ENCODE measurements at places on chromosomes 1 and 21. TPM values are rescaled to one million over a fixed set of nuclear protein-coding genes. Genes with fewer than 3 reads are reported as not detected.
A peak's percentile ranks its signal among the peaks of the same experiment; 100 is the strongest.

TRIM62 gene
- total RNA-seq, result 7.7 TPM

BATF3 gene
- total RNA-seq, result 0.23 TPM

DNA sequence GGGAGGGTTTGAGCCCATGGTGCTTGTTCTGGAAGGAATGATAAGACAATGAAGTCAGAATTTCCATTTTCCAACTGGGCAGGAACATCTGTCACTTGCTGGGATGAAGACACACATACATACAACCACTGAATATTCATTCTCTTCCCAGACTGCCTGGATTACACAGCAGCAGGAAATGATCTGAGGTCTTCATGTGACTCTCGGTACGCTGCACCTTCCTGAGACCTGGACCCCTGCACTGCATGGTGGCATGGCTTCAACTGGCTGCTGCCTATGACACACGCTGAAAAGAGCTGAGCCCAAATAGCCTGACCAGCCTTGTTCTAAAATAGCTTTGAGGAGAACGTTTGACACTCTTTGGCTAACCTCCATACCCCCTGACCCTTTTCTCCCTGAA lies 150.6 kb downstream of the GABPA start:
- no peak for DNase-seq

GRCh38 chr1:93979040-93979717 lies 69.9 kb upstream of the GCLM start:
- DNase-seq, result no peak

SLC1A7 gene
- 3.1 TPM for total RNA-seq

SPATA46 gene
- not detected for total RNA-seq

- DNase-seq, result no peak
These were observed 49.7 kb upstream of the IFI44L start for GRCh38 chr1:78570539-78570938.

DNA sequence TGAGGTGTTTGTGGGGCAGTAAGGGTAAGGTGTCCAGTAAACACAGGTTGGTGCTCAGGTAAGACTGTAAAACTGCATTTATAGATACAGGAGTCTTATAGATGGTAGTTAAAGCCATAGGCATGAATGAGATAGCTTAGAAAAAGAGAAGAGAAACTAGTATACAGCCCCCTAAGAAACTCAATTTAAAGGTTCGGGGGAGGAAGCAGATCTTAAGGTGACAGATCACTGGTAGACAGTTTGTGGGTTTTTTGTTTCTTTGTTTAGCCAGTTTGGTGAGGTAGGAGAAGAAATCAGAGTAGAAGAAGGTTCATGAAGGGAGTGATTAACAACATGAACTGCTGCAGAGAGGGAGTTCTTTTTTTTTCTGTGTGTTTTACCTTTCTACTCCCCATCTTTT lies 6.1 kb upstream of the AGO3 start:
- DNase-seq, result no peak

- DNase-seq, result no peak
These were observed 122.3 kb upstream of the C1orf105 start for GRCh38 chr1:172298141-172298540.

DNA sequence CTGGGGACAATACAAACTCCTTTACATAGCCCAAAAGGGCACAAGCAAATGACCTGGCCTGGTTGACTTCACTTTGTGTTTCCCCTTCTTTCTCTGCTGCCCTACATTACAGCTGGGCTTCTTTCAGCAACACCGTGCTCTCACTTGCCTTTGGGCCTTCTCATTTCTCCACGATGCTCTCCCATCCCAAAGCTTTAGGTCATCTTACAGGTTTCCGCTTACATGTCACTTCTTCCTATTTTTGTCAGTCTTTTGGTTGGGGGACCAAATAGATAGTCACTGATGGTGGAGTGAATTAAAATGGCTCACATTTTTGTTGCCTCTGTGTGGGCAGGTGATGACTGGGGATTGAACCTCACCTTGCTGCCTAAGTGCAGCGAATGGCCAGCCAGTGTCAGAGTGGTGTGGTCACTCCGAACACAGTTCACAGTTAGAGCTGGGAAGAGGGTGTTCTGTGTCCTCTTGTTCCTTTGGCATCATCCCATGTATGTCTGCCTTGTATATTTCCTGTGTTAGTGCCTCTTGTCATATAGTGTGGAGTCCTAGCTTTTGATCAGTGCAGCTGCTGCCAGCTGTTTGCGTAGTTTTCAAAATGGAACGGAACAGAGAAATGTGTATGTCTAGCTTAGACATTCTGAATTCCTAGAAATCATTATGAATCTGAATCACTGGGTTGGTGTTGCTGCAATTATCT lies 134.8 kb downstream of the NOS1AP start:
- DNase-seq, result no peak

DNA sequence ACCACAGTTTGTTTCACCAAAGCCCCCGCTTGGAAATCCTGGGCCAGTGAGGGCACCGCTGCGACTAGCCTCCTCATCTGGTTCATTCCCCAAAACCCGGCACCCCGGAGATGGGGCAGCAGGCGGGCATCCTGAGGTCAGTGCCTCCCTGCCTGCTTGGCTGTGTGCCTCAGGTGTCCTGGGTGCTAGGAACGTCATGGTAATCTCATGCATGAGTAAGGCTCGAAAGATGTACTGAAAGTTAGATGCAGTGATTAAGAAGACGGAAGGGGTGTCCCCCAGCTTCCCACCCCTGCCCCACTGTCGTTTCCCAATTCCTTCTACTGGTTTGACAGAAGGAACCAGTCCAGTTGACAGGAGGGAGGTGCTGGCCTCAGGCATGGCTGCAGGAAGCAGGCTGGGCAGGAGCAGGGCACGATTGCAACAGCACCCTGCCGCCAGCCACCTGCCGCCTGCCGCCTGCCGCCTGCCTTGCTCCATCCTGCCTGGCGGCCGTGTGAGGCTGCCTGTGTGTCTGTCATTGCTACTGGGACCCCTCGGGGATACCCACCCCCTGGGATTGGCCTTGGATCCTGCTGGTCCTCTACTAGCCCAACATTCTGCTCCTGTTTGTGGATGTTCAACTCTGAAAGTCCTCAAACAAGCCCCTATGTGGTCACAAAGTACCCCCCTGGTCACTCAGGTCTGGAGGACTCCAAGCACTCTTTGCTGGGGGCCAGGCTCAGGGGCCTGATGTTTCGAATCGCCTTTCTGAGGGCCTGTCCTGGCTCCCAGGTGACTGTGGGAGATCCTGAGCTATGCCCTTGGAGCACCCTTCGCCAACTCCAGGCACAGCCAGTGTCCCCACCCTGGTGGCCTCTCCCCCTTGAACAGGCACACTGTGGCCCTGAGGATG lies 73.0 kb upstream of the IFFO2 start:
- DNase-seq, result peak; percentile 70

DNA sequence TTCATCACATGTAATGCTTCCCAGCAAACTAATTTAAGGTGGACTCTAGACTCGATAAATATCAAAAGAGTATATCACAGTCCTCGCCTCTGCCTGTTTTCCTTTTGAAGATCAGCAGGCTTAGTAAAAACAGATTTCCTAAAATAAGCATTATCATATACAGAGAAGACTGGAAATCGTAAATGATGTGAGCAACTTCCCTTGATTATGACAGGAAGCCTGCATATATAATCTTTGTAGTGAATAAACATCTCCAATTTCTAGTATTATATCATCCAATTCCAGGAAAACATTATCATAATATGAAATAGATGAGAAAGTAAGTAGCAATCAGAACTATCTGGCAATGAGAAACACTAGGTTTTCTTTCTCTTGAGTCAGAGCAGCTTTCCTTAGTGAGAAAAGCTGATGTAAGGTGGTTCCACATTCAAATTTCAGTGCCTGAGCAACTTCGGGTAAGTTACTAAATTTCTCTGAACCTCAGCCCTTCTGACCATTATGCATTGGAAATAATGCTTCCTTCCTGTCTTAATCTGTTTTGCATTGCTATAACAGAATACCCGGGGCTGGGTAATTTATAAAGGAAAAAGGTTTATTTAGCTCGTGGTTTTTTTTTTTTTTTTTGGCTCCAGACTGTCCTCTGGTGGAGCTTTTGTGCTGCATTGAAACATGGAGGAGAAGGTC lies 12.6 kb upstream of the POU2F1 start:
- DNase-seq, result no peak

MANEAL gene
- total RNA-seq, result 35.2 TPM

DNA sequence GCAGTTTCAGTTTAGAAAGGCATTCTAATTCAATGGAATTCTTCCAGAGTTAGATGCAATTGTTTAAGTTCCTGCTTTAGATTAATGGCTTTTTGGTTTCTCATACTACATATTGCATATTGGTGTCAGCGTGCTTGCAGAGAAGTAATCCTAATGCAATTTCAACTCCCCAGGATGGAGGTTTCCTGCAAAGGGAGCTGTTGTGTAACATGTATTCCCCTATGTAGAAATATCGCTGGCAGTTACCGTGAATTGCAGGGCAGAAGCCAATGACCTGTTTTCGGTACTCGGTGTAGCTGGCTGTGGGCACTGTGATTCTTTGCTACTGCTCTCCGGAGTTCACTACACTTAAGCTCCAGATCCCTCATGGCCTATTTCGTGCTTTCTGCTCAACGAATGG lies 256.1 kb upstream of the PTBP2 start:
- no peak for DNase-seq

ADAMTS5 gene
- total RNA-seq, result not detected

- no peak for DNase-seq
These were observed 13.6 kb downstream of the RIPK4 start for GRCh38 chr21:41753006-41753898.

KLHL21 gene
- 52.0 TPM for total RNA-seq

IL24 gene
- total RNA-seq, result not detected

GRCh38 chr1:243393096-243393495 lies 137.3 kb downstream of the SDCCAG8 start:
- no peak for DNase-seq

ABCA4 gene
- not detected for total RNA-seq

DNA sequence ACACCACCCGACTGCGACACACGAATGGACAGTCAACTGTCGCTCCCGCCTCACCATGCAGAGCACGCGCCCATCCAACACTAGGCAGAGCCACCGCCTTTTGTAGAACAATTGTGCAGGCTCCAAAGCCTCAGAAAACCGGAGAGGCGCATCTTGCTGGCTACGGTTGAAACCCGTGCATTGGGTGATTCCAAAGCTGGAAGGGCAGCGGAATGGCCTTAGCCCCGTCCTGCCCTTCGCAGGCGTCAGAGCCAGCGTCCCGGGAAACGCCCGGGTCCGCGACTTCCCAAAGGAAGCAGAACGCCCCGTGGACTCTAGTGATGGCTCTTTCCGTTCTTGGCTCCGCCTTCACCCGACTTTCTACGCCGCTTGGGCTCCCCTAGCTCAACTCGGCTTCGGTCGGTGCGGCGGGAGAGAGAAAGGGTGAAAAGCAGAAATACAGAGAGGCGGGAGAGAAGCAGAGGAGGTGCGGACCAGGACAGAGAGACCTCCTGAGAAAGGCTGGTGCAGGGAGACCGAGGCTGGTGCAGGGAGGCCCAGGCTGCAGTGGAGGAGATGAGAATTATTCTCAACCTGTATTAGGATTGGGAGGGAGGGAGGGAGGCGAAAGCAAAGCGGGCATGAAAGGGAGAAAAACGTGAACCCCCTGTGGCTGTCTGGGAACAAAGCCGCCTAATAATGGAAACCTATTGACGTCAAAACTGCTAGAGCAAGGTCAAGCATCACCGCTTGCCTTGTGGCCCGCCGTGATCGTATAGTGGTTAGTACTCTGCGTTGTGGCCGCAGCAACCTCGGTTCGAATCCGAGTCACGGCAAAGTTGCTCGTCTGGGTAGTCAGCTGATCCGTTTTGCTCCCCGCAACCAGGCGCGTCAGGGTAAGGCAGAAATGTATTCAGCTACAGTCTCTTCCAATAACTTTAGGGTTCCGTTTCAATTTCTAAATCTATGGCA lies 99.5 kb downstream of the PRKAB2 start:
- DNase-seq, result no peak

- DNase-seq, result no peak
These were observed 31.0 kb downstream of the IL12RB2 start for GRCh38 chr1:67338642-67339041.

DNA sequence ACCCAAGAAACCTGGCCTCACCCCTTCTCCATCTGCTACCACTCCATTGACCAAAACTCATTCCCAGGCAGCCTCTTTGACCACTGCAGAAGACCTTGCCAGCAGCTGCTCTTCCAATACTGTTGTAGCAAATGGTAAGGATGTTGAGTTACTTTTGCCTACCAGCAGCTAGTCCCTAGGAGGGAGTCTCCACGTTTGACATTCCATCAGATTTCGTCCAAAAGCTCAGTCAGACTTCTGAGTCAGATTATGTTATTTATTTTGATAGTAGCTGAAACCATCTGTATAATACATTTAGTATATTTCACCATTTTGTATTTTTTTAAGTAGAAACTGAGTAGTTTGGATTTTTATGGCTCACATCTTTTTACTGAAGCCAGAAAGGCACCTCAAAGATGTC lies 51.5 kb upstream of the WNT2B start:
- no peak for DNase-seq

DNA sequence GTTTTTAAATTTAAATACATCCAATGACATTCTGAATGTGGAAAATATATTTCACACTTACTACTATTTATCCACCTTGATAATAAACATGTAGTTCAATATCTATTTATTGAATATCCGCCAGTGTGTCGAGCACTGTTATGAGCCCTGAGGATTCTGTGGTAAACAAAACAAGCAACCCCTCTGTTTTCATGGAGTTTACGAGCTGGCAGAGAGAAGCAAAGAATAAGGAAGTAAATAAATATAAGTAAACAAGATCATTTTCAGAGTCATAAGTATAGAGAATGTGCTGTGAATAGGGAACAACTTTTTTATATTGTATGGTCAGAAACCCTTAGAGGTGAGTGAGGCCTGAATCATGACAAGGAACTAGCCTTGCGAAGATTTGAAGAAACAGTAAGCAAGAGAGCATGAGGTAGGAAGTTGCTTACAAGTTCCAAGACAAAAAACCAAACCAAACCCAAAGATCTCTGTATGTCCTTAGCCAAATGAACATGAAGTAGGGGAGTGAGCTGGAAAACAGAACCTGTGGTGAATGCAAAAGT lies 6.4 kb upstream of the SERBP1 start:
- DNase-seq, result no peak

GBP7 gene
- not detected for total RNA-seq

- DNase-seq, result no peak
These were observed 796.2 kb downstream of the PLA2G4A start for GRCh38 chr1:187624812-187625545.

GRCh38 chr1:56153276-56153675 lies 426.1 kb downstream of the PLPP3 start:
- no peak for DNase-seq

- DNase-seq, result peak; percentile 88
These were observed 68.5 kb downstream of the GIPC2 start for GRCh38 chr1:78114034-78114956.

GRCh38 chr1:48309564-48310082 lies 87.1 kb downstream of the SLC5A9 start:
- DNase-seq, result no peak

- DNase-seq, result no peak
These were observed 827.6 kb upstream of the B3GALT2 start for GRCh38 chr1:194014014-194014413.

- DNase-seq, result no peak
These were observed 291.8 kb downstream of the DISC1 start for GRCh38 chr1:231918239-231919015.

DNA sequence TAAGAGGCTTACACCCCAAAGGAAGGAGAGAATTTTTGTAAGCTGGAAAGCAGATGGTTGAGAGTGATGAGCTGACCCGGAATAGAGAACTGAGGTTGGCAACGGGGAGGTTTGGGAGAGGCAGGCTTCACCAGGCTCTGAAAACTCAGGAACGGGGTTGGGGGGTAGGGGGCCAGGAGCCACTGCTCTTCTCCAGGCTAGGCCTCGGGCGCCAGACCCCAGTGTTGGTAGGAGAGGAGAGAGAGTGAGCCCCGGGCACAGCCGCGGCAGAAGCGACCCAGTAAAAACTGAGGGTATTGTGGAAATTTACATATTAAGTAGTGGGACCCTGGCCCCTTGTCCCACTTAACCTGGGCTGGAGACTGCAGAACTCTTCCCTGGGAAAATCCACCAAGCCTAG lies 45.7 kb downstream of the GPR161 start:
- no peak for DNase-seq

GRCh38 chr1:154748405-154748775 lies 121.7 kb downstream of the KCNN3 start:
- DNase-seq, result no peak
